ENCODE measurements at places on chromosomes 4 and X. TPM values are rescaled to one million over a fixed set of nuclear protein-coding genes. Genes with fewer than 3 reads are reported as not detected.

NIPAL1 gene
- total RNA-seq, result 0.35 TPM

PAK3 gene
- 0.26 TPM for total RNA-seq

DNA sequence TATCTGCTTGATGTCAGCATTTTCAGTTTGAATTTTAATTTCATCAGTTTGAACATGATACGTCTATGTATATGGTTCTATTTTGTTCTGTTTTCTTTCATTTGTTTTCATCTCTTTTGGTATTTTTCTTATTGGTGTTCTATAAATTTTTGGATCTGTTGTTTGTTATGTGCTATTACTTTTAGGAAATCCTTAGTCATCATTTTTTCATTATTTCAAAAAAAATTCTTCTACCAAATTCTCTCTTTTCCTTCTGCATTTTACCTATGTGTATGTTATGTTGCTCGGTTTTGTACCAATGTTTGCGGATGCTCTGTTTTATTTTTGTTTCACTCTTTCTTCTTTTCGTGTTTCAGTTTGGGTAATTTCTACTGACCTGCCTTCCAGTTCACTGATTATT is 32.8 kb downstream of the NPY2R start:
- H3K4me1 ChIP-seq, result no peaks in the 10 kb centered on the region
- no peaks in the 10 kb centered on the region for H3K36me3 ChIP-seq
- DNase-seq, result no peak
- H3K27ac ChIP-seq, result no peak overlapping the region
- no peaks in the 10 kb centered on the region for H3K27me3 ChIP-seq

DNA sequence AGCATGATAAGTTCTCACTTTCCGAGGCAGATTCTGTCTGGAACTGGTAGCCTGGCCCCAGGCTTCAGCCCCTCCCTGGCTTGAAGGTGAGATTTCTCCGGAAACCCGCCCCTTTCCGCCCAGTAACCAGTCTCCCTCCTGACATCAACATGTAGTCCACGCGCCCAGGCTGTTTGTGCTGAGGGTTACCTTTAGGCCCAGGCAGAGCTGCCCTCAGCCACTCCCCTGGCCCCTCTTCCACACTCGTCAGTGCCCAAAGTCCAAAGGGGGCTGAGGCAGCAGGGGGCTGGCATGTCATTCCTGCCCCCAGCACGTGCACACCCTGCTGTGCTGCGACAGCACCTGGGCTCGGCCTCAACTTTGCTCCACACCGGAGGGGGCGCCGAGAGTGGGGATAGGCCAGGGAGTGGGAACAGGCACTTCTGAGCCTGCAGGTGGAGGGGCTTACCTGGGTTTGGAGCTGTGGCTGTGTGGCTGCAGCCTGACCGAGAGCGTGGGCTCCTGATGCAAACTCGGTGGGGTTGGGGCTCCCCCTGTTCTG is 69.5 kb upstream of the ANK2 start:
- H3K27me3 ChIP-seq, result peaks cover 8% of the 10 kb centered on the region
- DNase-seq, result no peak

- H3K36me3 ChIP-seq, result no peaks in the 10 kb centered on the region
- H3K4me1 ChIP-seq, result no peaks in the 10 kb centered on the region
- H3K4me3 ChIP-seq, result no peak overlapping the region
- no peak overlapping the region for H3K27ac ChIP-seq
- H3K27me3 ChIP-seq, result peaks cover 4% of the 10 kb centered on the region
These were observed 72.7 kb upstream of the BOD1L1 start for GRCh38 chr4:13700021-13700857.

- no peak overlapping the region for H3K27ac ChIP-seq
- no peaks in the 10 kb centered on the region for H3K27me3 ChIP-seq
- no peak for DNase-seq
- no peak overlapping the region for H3K4me3 ChIP-seq
- H3K4me1 ChIP-seq, result no peaks in the 10 kb centered on the region
These were observed 723.6 kb downstream of the TRAM1L1 start for GRCh38 chr4:116361790-116362189.

GRCh38 chr4:12612876-12613275 is 871.3 kb downstream of the RAB28 start:
- no peaks in the 10 kb centered on the region for H3K4me1 ChIP-seq
- H3K27ac ChIP-seq, result no peak overlapping the region
- no peak for DNase-seq
- H3K36me3 ChIP-seq, result no peaks in the 10 kb centered on the region
- no peaks in the 10 kb centered on the region for H3K27me3 ChIP-seq

NAP1L5 gene
- 4.3 TPM for total RNA-seq

DNA sequence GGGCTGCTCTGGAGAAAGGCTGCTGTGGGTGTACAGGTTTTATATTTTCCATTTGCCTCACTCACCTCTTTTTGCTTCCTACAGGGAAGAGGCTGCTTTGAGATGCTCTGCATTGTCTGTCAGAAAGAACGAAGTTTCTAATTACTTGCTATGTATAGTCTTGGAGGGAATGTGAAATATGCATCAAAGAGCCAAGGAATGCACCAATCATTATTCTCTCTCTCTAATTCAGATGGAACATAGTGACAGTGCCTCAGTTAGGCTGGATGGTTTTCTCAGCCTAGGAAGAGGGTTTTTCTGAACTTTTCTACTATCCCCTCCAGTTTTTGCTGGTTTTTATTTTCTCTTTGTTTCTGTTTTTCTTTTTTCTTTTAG is 106.8 kb upstream of the SLC4A4 start:
- H3K27me3 ChIP-seq, result peaks cover 6% of the 10 kb centered on the region
- H3K4me1 ChIP-seq, result no peaks in the 10 kb centered on the region
- H3K4me3 ChIP-seq, result no peak overlapping the region
- no peak for DNase-seq
- H3K27ac ChIP-seq, result no peak overlapping the region

F8A2 gene
- total RNA-seq, result not detected

SLC6A14 gene
- total RNA-seq, result not detected

OTUD6A gene
- not detected for total RNA-seq

AFM gene
- not detected for total RNA-seq

CT45A1 gene
- not detected for total RNA-seq

CC2D2A gene
- not detected for total RNA-seq

DNA sequence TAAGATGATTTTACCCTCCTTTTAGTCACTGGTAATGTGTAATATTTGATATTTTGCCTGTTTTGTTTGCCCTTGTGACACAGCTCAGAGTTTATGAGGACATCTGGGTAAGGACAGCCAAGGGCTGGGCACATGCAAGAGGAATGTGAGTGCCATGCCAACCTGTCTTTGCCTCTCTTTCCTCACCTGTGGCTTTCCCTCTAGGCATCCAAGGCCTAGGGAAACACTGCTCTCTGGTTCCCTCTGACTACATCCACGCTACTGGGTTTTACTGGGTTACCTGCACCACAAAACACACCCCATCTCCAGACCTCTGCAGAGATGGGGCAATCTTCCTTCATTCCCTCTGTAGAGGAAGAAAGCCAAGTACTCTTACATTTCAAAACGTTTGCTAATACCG is 7.7 kb downstream of the HPGDS start:
- no peak overlapping the region for H3K4me3 ChIP-seq
- peaks cover 13% of the 10 kb centered on the region for H3K4me1 ChIP-seq
- no peak overlapping the region for H3K27ac ChIP-seq
- H3K36me3 ChIP-seq, result peaks cover 2% of the 10 kb centered on the region
- no peak for DNase-seq

Measured in activated CD8-positive, alpha-beta memory T cell treated with anti-CD3 and anti-CD28 coated beads, Interleukin-2, amount 10 ng/mL, durations not matched to agents 7 days and 5 days (primary cell).